Activated naive CD4-positive, alpha-beta T cell treated with anti-CD3 and anti-CD28 coated beads, Interleukin-2, amount 10 ng/mL, durations not matched to agents 5 hours and 36 hours (primary cell): ENCODE measurements at places on chromosomes 6 and 20. TPM values are rescaled to one million over a fixed set of nuclear protein-coding genes. Genes with fewer than 3 reads are reported as not detected.

RPS21 gene
- 2,757 TPM for total RNA-seq

SCRT2 gene
- total RNA-seq, result not detected

OPRM1 gene
- not detected for total RNA-seq

COL10A1 gene
- total RNA-seq, result not detected

FNDC11 gene
- total RNA-seq, result 0.50 TPM

CDH26 gene
- 1.0 TPM for total RNA-seq

MDFI gene
- total RNA-seq, result not detected

EGFL8 gene
- total RNA-seq, result 14.5 TPM
